Upper lobe of right lung (tissue), 1 donor: ENCODE measurements at places on chromosomes 4 and X. TPM values are rescaled to one million over a fixed set of nuclear protein-coding genes. Genes with fewer than 3 reads are reported as not detected.

The RTL3 gene
- total RNA-seq: not detected

The RAB41 gene
- total RNA-seq: not detected

The FOXP3 gene
- 0.35 TPM for total RNA-seq

DNA sequence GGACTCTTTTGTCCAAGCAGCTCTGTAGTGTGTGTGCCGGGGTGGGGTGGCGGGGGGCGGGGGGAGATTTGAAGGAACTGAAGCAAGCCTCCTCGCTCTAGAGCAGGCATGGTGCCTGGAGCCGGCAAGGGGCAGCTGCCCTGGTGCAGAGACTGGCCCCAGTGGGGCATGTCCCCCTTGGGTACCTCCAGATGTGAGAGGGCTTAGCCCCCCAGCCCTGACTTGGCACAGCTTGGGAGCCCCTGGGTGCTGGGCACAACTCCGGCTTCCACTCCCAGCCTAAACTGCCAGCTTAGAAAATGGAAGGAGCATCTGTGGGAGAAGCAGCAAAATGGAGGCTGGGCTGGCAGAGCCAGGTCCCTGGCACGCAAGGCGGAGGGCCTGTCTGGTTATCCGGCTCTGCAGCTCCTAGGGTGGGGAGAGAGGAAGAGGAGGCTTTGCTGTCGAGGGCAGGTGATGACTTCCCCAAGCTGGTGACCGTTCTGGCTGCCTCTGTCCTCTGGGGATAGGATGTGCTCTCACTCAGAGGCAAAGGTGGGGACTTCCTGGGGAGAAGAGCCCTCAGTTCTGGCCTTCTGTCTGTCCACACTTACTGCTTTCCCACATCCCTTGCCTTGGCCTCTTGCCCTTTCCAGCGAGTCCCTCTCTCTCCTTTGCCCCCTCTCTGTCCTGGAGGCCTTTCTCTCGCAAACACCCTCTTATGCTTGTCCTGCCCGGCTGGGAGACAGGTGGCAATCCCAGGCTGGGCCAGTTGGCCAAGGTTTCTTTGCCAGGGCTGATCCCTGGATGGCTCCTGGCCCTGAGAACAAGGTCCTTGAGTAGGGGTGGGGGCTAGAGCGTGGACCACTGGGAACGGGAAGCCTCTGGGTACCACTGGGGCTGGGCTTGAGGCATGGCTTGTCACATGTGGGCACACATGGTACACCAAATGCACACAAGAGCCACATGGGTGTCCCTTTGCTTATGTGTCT lies 2.0 kb downstream of the DLG3 start:
- no peak for DNase-seq

DNA sequence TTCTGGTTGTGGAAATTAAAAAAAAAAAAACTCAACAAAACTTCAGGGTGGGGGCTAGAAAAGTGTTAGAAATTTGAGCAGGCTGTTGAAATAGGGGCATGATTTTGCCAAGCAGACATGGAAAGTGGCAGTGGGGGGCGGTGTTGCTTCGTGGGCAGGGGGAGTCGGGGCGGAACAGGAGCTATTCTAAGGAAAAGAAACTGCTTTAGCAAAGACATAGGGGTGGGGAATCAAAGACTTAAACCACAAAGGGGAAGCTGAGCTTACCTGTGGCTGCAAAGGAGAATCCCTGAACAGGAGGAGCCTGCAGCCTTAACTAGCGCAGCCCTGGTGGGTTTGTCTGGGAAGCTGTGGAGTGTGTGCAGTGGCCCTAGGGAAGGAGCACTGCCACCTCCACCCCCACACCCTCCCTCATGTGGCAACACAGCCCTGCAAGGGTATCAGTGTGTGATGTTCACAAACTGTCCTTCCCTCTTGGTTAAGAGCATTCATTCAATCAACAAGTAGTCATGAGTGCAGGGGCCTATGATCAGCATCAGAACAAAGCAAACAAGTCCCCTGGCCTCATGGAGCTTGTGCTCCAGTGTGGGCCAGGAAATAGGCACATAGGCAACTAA lies 20.5 kb downstream of the SEL1L3 start:
- DNase-seq: no peak

The VCX gene
- total RNA-seq: not detected

GRCh38 chr4:3517731-3518510 lies 14.3 kb downstream of the LRPAP1 start:
- no peak for DNase-seq

The IKBKG gene
- total RNA-seq: 33.4 TPM

The ELOVL6 gene
- 4.7 TPM for total RNA-seq

DNA sequence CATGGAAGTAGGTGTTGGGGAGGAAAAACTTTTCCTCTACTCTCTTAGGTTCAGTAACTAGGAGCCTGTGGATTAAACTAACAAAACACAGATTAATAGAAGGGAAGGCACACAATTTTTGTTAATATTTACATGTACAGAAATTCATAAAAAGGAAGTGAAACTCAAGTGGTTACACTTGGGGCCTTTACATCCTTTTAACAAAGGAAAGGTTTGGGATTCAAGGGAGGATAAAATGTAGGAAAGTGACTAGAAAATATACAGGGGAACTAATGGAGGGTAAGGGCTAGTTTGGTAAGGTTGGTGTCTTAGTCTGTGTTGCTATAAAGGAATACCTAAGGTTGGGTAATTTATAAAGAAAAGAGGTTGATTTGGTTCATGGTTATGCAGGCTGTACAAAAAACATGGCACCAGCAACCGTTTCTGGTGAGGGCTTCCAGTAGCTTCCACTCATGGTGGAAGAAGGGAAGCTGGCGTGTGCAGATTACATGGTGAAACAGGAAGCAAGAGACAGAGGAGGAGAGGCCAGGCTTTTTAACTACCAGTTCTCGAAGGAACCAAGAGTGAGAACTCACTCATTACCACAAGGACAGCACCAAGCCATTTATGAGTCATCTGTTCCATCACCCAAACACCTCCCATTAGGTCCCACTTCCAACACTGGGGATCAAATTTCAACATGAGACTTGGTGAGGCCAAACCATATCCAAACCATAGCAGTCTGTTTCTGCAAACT lies 124.4 kb downstream of the CHRDL1 start:
- DNase-seq: no peak

GRCh38 chr4:104747635-104748034 lies 252.9 kb upstream of the CXXC4 start:
- DNase-seq: no peak

The OCIAD1 gene
- total RNA-seq: 101 TPM

The ASB5 gene
- not detected for total RNA-seq

The SLC2A9 gene
- total RNA-seq: 19.0 TPM

DNA sequence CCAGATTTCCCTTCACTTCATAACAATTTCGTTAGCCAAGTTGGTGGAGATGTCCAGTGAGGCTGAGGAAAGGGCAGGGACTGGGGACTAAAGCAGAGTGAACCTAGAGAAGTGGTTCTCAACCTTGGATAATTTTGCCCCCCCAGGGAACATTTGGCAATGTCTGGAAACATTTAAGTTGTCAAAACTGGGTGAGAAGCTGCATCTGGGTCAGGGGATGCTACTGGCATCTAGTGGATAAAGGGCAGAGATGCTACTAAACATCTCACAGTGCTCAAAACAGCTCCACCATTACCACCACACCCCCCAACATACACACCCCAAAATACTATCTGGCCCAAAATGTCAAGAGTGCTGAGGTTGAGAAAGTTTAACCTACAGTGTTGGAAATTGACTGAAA lies 32.0 kb upstream of the FGF16 start:
- DNase-seq: no peak

The RENBP gene
- total RNA-seq: 46.4 TPM

DNA sequence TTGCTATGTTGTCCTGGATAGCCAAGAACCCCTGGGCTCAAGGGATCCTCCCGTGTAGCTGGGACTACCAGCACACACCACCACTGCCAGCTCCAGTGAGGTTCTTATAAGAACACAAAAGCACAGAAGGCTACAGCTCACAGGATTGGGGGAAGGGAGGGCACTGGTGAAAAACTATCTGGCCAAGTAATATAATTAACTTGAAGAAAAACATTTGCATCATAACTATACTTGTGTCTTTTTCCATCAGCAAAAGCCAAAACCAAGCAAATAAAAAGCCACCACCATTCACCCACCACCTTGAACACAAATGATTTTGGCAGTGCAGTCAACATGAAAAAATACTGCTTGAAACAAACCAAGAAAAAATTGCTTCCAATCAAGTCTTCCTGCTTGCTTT lies 188.2 kb downstream of the MAML3 start:
- no peak for DNase-seq

GRCh38 chrX:119094819-119095218 lies 22.0 kb downstream of the CT47C1 start:
- no peak for DNase-seq
